ENCODE measurements at places on chromosomes 4 and X. TPM values are rescaled to one million over a fixed set of nuclear protein-coding genes. Genes with fewer than 3 reads are reported as not detected.

GRCh38 chr4:43345323-43345925 lies 452.9 kb downstream of the GRXCR1 start:
- no peak for DNase-seq

- DNase-seq, result no peak
These were observed 1015.1 kb downstream of the RPA4 start for GRCh38 chrX:97898798-97899197.

- no peak for DNase-seq
These were observed 47.0 kb upstream of the SLC34A2 start for GRCh38 chr4:25608644-25609043.

- no peak for DNase-seq
These were observed 95.3 kb upstream of the PTPN13 start for GRCh38 chr4:86498863-86499166.

- no peak for DNase-seq
These were observed 1941.5 kb upstream of the PCDH10 start for GRCh38 chr4:131207589-131207988.

DNA sequence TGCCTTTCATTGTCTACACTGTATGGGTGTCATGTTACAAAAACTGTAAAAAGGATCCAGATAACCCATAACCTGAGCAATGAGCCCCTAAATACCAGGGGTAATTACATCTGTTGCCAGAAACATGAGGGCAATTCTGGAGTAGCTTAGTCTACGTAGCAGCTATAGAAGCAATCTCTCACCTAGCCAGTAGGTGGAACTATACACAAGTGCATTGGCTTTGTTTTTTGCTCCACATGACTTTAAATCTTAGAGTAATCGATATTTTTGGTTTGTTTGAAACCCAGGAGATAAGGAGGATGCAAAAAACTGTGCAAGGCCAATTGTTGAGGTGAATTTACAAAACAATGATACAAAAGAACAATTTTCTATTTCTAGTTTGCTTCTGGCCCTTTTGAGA lies 57.5 kb downstream of the GPR82 start:
- no peak for DNase-seq

DNA sequence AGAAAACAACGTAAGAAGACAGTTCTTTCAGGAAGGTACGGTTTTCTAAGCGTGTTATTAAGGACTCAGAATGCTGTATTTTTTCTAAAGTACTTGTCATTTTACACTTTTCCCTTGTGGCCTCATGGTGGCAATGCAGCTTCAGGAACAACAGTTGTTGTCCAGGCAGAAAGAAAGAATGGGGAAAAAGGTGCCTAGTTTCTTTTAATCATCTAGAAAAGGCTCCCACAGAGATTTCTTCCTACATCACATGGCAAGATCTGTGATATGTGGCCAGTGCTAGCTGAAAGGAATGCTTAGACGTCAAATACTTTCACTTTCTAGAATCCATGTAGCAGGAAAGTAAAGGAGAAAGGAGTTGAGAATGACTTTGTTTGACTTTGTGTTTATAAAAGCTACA lies 49.0 kb upstream of the TRAM1L1 start:
- no peak for DNase-seq

DNA sequence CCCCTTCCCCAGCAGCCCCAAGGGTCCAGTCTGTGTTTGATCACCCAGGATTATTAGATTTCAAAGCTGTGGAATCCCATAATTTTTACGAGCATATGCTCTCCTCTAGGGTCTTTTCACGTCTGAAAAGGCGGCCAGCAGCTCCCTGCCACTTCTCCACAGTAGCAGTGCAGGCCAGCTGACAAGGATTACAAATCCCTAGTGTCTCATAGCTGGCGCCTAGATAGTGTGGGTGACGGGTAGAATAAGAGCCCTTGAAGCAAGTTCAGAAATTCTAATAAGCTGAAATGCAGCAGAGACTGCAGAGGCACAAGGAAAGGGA lies 79.4 kb downstream of the RLIM start:
- DNase-seq, result no peak

DNA sequence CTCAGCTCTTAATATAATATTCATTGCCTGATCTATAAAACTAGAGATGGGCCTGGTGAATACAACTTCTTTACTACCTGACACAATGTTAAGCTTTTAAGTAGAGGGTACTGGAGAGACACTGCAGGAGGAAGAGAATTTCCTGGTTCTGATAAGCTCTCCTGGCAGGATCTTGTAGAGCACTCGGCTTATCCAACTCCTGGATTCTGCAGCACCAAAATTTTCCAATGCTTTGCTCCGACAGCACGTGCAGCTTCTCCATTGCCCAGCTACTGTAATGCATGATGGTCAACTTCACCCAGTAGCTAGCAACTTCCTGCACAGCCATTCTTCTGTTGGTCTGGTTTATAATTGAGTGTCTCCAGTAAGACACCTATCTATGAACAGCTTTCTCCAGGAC lies 686.2 kb upstream of the BOD1L1 start:
- DNase-seq, result no peak

DNA sequence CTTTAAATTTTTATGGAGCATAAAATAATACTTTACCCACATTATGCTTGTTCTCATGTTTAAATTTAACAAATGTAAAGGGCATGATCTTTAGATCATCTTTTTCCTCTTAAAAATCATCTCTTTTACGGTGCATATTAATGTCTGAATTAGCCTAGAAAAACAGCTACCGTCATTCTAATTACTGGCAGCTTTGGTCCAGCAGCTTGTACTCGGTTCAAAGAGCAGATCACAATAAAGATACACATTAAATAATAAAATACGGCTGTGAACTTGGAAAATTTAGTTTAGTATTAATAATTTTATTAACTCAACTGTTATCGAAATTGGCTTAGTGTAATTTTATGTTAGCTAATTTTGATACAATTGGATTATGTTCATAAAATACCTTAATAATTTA lies 19.1 kb downstream of the CCSER1 start:
- no peak for DNase-seq

GRCh38 chrX:129647418-129648410 lies 7.0 kb downstream of the APLN start:
- no peak for DNase-seq

- no peak for DNase-seq
These were observed 37.6 kb downstream of the PDHA1 start for GRCh38 chrX:19381326-19381725.

GRCh38 chrX:152950786-152951185 lies 43.1 kb downstream of the PNMA5 start:
- DNase-seq, result no peak

DNA sequence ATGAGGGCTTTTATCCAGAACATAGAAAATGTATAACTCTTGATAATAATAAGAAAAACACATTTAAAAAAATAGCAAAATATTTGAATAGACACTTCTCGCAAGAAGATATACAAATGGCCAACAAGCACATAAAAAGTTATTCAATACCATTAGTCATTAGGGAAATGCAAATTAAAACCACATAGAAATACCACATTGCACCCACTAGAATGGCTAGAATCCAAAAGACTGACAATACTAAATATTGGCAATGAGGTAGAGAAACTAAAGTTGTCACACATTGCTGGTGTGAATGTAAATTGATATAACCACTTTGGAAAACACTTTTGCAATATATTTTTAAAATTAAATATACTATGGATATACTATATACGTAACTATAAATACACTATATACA lies 754.3 kb upstream of the MAGEB2 start:
- DNase-seq, result no peak

- DNase-seq, result no peak
These were observed 88.9 kb downstream of the RTL5 start for GRCh38 chrX:72042852-72043248.

DNA sequence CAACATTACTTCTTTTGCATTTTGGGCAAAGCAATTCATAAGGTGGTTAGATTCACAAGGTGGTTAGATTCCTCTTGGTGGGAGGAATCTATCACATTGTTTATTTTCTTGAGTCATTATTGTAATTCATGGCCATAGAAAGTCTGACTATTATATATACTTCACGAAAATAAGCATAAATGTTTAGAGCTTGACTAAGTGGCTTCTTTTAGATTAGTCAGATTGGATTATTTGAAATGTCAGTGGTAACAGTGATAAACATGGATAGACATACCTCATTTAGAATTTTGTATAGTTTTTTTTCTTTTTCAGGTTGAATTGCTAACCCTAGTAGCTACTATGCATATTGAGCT lies 24.9 kb upstream of the DYNLT3 start:
- no peak for DNase-seq

GRCh38 chr4:181507180-181507835 lies 735.9 kb upstream of the TENM3 start:
- no peak for DNase-seq

Gene SPATA4
- not detected for total RNA-seq

Gene TCEAL6
- not detected for total RNA-seq

Gene PALLD
- 0.83 TPM for total RNA-seq

Gene ZNF827
- 20.9 TPM for total RNA-seq

Gene IL1RAPL1
- not detected for total RNA-seq

Gene SUV39H1
- 7.6 TPM for total RNA-seq

Gene MAMLD1
- total RNA-seq, result 0.92 TPM

Gene SLC25A6
- total RNA-seq, result 355 TPM

Gene MAGEE1
- total RNA-seq, result 9.8 TPM

Measured in T-cell (primary cell).